Left lung (tissue), 14 donors: ENCODE measurements at places on chromosomes 12 and 14. TPM values are rescaled to one million over a fixed set of nuclear protein-coding genes. Genes with fewer than 3 reads are reported as not detected.

CD163 gene
- 235 TPM for total RNA-seq

AKAP5 gene
- 2.9 TPM for total RNA-seq

LHX5 gene
- total RNA-seq = not detected

PZP gene
- total RNA-seq = 1.4 TPM

EML5 gene
- 1.8 TPM for total RNA-seq

CHMP4A gene
- 46.7 TPM for total RNA-seq

ASCL1 gene
- 0.34 TPM for total RNA-seq

KCNC2 gene
- not detected for total RNA-seq

POP5 gene
- 40.6 TPM for total RNA-seq

DIO2 gene
- 2.2 TPM for total RNA-seq

MANSC1 gene
- 30.1 TPM for total RNA-seq

- DNase-seq = no peak
These were observed 105.6 kb downstream of the DAAM1 start for GRCh38 chr14:59293935-59294661.

DNA sequence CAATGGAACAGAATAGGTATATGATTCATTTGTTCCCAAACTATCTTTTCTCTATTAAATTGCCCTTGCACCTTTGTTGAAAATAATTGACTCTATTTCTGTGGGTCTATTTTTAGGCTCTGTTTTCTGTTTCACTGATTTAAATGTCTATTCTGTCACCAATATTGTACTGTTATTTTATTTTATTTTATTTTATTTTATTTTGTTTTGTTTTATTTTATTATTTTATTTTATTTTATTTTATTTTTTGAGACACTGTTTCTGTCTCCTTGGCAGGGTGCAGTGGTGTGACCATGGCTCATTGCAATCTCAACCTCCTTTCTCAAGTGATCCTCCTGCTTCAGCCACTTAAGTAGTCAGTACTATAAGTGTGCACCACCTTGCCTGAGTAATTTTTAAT, 34.9 kb downstream of the OR4N2 start:
- DNase-seq = no peak

DNA sequence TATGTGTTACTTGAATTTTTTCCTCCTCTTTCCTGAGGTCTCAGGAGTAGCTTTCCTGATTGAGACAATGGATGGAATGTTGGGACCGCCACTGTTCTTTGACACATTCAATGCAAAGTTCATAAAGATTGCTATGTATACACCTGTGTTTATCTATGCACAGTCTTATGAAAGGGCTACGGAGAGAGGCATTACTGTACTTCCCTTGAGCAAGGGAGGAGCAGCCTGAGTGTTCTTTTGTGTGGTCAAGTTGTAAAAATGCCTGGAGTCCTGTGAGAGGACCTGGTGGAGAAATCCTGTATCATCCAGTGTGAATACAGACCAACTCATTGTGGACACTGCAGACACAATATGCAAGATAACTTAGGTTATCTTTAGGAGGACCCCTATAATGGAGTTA, 1.2 kb downstream of the SRGAP1 start:
- no peak for DNase-seq

GRCh38 chr12:40989785-40990184, 198.3 kb upstream of the PDZRN4 start:
- no peak for DNase-seq

DNA sequence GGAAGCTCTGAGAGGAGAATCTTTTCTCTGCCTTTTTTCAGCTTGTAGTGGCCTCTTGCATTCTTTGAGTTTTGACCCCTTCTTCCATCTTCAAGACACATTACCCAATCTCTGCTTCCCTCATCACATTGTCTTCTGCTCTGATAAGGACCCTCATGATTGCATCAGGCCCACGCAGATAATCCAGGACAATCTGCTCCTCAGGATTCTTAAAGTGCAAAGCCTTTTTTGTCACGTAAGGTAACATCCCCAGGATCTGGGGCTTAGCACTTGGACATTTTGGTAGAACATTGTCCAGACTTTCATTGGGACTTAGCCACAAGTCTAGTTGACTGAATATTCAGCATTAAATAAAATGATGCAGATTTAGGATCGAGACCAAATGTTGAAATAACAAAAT, 521.2 kb downstream of the RMST start:
- no peak for DNase-seq

- DNase-seq = no peak
These were observed 14.9 kb upstream of the SCAF11 start for GRCh38 chr12:46005151-46005797.

- no peak for DNase-seq
These were observed 155.6 kb downstream of the DYRK2 start for GRCh38 chr12:67804168-67804567.

DNA sequence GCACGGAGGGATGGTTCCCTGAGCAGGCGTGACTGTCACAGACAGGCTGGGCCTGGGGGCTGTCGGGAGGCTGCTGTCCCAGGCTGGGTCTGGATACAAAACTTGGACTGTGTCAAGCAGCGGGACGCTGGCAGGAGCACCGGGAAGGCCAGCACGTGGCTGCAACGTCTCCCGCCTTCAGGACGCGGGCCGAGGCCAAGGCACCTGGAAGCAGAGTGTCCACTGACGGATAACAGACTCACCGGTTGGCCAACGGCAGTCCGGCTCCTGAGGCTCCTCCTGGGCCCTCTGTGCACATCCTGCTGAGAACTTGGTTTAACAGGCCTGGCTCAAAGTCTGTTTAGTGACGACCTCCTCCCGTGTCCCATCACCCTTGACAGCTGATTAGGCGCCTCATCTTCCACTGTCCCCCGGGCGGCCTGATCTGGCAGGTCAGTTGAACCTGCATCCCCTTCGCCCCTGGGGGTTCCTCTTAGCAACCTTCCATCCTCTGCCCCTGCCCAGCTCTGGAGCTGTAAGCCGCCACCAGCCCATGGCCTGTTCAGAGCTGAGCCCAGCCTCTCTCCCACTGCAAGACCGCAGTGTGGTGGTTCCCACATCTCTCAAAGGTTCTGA, 2.5 kb downstream of the XRCC3 start:
- no peak for DNase-seq

GRCh38 chr12:51471111-51471864, 46.7 kb downstream of the SLC4A8 start:
- no peak for DNase-seq

DNA sequence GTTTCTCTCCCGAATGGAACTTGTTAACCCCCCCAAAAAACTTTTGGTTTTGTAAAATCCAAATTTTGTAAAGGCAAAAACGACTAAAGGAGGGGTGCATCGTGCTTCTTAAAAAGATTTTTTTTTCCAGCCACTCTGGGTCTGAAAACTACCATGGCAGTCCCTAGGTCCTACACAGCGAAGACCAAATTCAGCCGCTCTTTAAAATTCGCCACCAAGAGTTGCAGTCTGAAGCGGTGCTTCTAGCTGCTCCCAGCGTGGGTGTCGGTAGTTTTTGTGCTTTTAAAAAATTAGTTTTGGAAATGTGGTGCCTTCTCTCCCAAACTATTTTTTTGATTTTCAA, 873 bp upstream of the GSC start:
- DNase-seq = no peak

DNA sequence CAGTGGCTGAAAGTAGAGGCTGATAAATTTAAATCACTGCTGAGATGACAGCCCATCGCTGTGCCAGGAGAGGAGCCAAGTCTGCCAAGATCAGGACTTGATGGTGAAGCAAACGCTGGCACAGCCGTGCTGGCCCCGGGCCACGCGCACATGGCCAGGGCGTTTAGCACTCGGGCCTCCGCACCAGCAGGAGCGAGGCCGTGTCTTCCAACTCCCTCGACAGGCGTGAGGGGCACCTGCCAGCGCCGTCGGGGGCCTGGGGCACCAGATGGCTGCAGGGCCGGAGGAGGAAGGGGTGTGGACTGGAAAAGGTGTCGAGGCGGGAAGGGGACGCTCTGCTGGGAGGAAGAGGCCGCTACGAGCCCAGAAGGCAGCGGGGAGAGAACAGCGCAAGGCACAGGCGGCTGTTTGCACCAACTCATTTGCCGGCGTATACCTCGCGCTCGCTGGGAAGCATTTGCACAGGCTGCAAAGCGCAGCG, 29.5 kb downstream of the RIMBP2 start:
- DNase-seq = no peak

DNA sequence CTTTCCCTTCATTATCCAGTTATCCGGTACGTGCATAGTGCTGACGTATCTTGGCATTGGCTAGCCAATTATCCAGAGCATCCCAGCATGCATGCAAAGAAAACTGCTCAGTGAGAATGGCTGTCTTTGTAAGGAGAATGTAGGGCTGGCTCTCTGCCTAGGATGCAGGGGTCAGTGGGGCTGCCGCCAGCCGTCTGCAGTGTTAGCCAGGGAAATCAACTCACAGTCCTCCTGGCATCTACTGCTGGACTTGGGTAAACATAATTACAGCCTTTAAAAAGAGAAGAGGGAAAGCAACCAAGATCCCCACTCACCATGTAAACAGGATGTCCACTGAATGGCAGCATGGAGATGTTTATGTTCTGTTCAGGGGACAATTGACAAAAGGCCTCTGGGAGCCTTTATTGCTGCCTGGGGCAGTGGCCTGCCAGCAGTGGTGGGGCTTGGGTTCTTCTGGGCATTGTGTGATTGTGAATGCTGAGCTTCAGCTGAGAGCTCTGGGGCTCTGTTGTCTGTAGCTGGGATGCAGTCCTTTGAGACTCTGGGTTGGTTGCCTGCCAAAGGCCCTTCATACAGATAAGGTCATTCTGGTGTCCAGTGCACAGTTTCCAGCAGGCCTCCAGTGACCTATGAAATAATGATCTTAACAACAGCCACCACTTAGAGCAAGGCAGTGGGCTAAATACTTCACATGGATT, 121.8 kb downstream of the TBC1D30 start:
- DNase-seq = peak; percentile 89

DNA sequence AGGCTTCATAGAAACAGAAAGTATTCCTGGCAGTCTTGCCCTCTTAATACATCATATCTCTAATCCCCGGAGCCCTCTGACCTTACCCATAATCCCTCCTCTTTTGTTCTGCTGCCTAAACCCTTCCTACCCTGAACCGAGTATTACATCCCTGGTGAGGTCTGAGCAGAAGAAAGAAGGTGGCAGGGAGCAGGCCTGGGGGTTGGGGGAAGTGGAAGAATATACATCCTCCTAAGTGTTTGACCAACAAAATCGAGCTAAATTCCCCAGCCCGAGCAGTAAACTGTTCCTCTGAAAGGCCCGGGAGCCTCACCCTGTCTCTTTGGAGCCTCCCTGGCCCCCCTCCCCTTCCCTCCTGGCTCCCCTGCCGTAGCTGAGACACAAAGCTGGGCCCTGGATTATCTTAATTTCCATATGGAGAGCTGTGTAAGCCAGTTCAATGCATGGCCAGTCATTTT, 192.6 kb upstream of the LHX5 start:
- no peak for DNase-seq
